AML-193 (cell line): ENCODE measurements at places on chromosomes 12 and 14.

- no peak for DNase-seq
Measured at GRCh38 chr14:24948261-24948847, 101.6 kb downstream of the STXBP6 start.

- DNase-seq = no peak
Measured at GRCh38 chr12:70264067-70264867, 21.0 kb downstream of the CNOT2 start.

- DNase-seq = no peak
Measured at GRCh38 chr12:1347294-1347693, 247.1 kb downstream of the FBXL14 start.

GRCh38 chr14:92706386-92706785 is 42.0 kb downstream of the LGMN start:
- no peak for DNase-seq

GRCh38 chr12:3032770-3033538 is 44.2 kb upstream of the TSPAN9 start:
- no peak for DNase-seq

- no peak for DNase-seq
Measured at GRCh38 chr12:66065641-66066136, 64.9 kb downstream of the LLPH start.

DNA sequence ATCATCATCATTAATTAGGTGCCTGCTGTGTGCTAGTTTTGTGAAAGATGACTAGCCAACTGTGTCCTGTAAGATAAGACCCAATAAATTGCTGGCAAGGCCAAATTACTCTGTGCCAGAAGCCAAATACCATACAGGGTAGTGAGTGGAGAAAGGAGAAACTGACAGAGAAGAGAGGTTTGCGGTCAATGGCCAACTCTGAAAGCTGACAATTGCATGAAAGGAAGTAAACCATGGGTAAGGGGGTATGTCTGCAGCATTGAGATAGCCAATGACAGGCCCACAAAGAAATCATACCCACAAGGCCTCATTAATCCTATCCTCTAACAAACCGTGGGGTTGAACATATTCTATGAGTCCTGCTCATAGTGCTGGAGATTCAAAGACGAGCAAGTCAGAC is 236.6 kb upstream of the CCDC196 start:
- DNase-seq = no peak

DNA sequence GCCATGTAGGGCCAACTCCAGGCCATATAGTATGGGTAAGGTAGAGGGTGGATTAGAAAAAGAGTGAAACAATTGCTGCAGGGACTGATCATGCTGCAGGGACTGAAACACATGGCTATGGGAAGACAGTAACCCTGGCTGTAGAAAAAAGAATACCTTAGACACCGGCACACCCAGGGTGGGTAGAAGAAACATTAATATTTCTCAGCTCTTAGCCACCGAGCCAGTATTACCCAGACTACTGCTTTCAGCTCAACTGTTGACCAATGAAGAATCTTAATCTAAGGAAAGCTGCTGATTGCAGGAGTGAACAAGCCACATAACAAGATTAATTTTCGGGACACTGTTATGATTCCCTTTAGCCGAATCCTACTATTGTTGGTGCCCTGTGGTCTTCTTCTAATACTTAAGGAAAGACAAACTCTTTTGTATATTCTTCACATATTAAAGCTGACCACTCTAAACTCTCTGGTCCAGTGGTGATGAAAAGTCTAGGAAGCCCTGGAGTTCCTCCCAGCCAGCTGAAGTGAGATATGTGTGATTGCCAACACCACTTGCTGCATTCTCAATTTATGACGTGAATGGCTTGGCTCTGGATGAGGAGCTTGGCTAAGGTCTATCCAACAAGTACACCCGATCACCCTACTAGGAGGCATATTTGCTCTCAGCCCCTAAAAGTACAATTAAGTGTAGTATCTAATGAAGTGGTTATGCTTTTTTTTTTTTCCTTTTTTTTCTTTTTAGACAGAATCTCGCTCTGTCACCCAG is 69.2 kb downstream of the NOVA1 start:
- DNase-seq = no peak

- DNase-seq = no peak
Measured at GRCh38 chr12:30548203-30548602, 147.5 kb downstream of the IPO8 start.

DNA sequence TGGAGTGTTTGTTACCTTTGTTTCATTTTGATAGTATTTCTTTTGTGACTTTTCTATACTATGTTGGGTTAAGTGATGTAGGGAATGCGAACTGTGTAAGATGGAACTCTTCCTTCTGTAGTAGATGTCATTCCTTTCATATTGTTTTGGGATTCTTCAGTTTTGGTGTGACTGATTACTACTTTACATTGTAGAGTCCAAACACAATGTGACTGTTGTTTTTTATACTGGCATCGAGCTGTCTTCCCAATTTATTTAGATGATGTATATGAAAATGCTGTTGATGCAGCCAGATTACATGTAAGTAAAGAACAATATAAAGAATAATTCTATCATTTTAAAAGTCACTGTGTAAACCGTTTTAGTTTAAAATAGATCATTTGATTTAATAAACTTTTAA is 34.7 kb downstream of the WASHC4 start:
- DNase-seq = no peak

- no peak for DNase-seq
Measured at GRCh38 chr12:84091651-84092050, 820.9 kb downstream of the SLC6A15 start.

DNA sequence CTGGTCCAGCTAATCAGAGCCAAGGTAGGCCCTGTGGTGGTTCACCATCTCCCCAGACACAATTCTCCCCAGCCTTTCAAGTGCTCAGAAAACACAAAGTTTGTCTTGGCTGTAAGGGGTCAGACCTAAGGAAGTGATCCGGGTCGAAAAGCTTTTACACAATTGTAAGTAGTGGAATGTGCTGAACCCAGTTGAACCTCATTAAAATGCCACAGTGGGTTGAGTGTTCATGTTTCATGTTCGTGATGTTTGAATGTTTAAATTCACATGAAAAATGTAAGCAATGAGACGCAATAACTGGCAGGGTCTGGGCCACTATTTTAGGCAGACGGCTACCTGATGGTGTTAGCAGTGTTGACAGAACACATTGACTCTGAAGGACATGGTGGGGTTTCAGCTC is 60.9 kb upstream of the JDP2 start:
- no peak for DNase-seq

GRCh38 chr14:77549451-77549850 is 50.8 kb upstream of the ISM2 start:
- no peak for DNase-seq

DNA sequence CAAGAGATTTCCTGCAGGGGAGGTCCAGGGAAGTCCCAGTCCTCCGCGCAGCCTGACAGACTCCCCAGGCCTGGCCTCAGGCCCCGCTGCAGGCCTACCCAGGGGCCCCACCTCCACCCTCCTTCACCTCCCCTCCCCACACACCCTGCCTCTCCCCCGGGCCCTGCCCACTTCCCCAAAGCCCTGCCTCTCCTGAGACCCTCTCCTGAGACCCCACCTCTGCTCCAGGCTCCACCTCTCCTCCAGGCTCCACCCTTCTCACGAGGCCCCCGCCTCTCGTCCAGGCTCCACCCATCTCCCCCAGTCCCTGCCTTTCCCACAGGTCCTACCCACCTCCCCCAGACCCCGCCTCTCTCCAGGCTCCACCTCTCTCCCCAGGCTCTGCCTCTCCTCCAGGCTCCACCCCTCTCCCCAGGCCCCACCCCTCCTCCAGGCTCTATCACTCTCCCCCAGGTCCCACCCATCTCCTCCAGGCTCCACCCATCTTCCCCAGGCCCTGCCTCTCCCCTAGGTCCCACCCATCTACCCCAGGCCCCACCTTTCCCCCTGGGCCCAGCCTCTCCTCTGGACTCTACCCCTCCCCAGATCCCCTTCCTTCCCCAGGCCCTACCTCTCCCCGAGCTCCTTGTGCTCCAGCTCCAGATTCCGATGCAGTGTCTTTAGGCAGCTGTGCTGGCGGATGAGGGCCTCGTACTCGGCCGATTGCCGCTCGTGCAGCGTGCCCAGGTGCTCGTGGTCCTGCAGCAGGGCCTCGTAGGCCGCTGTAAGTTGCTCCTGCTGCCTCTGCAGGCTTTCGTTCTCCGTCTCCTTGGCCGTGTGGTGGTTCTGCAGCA is 58.8 kb upstream of the GPR68 start:
- DNase-seq = no peak

DNA sequence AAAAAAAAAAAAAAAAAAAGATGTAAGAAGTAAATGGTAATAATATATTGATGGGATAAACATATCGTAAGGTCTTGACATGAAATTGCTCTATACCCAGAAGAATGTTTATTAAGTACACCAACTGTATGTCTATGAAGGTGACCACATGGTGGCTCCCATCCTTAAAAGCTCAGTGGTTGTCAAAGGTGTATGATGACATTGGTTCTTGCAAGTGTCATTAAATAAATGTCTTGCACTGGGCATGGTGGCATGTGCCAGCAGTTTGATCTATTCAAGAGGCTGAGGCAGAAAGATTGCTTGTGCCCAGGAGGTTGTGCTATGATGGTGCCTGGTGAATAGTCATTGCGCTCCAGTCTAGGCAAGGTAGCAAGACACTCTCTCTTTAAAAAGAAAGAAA is 10.4 kb downstream of the CCT2 start:
- no peak for DNase-seq

- DNase-seq = no peak
Measured at GRCh38 chr12:52346593-52346992, 20.7 kb downstream of the KRT85 start.

GRCh38 chr12:52182384-52182783 is 9.4 kb downstream of the KRT80 start:
- no peak for DNase-seq

GRCh38 chr12:49552014-49552413 is 13.2 kb downstream of the KCNH3 start:
- no peak for DNase-seq

DNA sequence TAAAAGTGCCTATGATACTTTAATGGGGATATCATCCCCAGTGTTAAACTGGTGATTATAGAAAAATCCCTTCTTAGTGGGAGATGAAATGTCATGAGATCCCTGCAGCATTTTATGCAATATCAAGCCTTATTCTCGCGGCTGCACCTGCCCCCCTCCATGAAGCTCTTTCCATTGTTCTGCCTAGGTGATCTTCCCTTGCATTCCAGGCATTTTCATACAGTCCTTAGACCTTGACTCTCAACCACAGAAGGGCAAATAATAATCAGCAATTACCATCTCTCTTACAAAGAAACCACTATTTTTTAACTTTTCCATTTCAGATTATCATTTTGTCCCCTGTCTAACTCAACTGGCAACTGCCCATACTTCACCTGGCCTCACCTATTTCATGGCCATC is 352.3 kb downstream of the NELL2 start:
- no peak for DNase-seq

DNA sequence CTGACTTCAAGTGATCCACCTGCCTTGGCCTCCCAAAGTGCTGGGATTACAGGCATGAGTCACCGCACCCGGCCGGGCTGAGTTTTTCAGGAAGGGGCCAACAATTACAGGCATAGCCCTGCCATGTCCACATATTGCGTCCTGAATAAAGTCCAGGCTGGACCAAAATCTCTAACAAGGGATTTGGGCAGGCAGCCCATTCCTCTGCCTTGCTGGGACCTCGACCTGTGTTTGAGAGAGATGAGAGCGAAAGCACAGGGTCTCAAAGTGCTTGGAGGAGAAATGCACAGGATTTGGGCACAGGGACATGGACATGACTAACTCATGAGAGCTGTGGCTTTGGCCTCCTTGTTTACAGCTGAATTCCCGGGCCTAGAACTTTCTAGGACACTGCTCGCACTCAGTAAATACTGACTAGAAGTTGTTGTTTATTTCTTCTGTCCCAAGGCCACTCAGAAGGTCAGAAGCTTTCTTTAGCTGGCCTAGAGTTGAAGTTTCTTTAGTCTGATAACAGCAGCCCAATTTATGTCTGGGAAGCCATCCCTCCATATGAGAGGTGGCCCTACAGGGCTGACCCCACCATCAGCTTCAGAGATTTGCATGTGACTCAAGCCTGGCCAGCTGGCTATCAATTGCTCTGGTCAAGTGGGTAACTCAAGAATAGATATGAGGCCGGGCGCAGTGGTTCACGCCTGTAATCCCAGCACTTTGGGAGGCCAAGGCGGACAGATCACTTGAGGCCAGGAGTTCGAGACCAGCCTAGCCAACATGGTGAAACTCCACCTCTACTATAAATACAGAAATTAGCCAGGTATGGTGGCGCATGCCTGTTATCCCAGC is 11.7 kb downstream of the CAMKK2 start:
- DNase-seq = no peak

DNA sequence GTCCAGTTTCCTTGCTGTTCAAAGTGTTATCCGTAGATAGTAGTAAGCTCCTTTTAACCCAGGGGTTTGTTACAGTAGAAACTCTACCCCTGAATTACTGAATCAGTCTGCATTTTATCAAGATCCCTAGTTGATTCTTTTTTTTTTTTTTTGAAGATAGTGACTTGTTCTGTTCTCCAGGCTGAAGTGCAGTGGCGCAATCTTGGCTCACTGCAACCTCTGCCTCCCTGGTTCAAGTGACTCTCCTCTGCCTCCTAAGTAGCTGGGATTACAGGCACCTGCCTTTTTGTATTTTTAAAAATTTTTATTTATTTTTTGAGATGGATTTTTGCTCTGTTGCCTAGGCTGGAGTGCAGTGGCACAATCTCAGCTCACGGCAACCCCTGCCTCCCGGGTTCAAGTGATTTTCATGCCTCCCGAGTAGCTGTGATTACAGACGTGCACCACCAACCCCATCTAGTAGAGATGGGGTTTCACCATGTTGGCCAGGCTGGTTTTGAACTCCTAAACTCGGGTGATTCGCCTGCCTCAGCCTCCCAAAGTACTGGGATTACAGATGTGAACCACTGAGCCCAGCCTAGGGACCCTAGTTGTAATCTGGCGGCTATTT is 10.5 kb downstream of the LARP4 start:
- no peak for DNase-seq

DNA sequence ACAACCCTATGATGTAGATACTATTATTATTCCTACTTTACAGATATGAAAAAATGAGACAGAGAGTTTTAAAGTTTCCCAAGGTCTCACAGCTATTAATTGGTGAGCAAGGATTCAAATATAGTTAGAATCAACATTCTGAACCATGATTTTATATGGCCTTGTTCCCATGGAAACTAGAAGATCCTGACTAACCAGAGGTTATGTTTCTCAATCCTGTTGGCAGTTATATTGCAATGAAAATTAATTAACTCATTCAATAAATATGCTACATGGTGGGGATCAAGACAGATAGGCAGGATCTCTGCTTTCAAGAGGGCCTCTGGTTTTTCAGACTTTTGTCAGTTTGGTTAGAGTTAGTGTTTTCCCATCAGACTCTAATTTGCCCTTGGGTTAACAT is 9.3 kb upstream of the FUT8 start:
- DNase-seq = no peak

DNA sequence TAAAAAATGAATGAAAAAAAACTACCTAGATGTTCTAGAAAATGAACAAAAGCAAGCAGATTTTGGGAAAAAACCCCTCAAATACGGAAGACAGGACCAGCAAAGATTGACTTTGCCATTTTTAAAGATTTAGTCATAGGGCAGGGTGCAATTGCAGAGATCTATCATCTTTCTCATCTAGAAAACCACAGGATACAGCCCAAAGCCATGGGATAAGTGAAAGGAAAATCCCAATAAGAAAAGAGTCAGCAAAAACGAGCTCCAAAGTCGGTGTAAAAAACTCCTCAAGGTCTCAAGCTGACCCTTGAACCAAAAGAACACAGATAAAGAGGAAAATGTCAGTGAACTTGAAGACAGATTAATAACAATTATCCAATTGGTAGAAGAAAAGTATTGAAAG is 28.0 kb downstream of the CEP290 start:
- no peak for DNase-seq
